Activated CD4-positive, alpha-beta T cell treated with anti-CD3 and anti-CD28 coated beads for 48 hours (primary cell): ENCODE measurements at places on chromosomes 12 and 14.

DNA sequence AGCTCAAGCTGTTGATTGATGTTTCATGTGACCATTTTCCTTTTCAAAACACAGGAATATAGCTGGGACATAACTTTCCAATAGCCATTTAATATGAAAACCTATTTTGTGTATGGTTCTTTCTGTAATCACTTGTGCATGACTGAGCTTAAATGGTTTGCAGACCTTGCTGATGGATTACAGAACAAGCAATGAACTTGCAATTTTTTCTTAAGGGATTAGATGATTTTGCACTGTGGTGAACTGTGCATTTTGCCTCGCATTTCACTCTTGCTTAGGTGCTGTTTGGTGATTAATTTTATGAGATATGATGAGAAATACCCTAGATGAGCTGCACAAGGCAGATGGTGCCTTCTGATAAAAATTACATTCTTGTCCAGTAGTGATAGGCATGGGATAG, 419.0 kb upstream of the FBXO33 start:
- no peak for DNase-seq

GRCh38 chr12:66942741-66943465, 264.0 kb upstream of the GRIP1 start:
- no peak for DNase-seq

DNA sequence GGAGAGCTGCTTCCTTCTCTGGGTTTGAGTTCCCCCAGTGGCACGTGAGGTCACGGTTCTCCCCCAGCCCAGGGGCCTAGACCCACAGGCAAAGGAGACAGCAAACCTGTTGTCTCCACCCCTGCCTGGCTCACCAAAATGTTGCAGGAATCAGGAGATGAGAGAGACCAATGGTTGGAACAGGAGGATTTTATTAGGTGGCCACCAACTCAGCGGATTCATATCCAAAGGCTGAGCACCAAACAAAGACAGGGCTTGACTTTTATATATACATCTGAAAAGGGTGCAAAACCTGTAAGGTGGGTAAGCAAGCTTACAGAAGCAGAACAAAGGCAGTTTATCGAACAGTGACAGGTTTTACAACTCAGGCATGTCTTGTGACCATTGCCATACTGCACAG, 9.2 kb upstream of the ADAM21 start:
- no peak for DNase-seq

DNA sequence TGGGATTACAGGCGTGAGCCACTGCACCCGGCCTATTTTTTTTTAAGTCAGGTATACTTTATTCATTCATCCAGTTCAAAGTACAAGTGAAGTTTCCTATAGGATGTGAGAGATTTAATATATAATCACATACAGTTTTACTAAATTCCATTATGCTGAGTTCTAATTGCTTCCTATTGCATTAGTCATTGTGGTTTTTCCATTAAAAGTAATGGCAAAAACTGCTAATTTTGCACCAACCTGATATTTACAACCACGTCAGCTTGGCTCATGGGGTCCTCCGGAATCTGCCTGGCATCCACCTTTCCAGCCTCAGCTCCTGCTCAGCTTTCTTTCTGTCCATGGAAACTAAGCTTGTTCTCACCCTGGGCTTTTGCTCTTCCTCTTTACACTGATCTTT, 67.0 kb upstream of the CSRP2 start:
- no peak for DNase-seq

DNA sequence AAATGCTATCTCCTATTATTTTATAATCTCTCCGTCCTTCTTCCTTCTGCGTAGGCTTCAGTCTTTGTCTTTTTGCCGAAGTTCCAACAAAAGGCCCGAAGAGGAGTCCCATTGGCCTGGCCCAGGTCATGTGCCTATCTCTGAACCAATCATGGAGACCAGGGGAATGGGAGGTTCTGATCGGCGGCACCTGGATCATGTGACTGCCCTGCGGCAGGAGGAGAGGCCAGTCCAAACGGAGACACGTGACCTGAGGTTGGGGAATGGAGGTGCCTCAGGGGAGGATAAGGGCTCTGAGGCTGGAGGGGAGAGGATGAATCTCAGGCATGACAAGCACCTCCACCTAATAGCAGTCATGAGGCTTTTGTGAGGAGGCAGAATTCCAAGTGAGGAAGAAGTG, 86.0 kb downstream of the AACS start:
- DNase-seq = no peak

GRCh38 chr12:30930238-30930637, 3.7 kb downstream of the TSPAN11 start:
- no peak for DNase-seq

GRCh38 chr14:37369425-37369824, 171.7 kb downstream of the MIPOL1 start:
- DNase-seq = no peak

DNA sequence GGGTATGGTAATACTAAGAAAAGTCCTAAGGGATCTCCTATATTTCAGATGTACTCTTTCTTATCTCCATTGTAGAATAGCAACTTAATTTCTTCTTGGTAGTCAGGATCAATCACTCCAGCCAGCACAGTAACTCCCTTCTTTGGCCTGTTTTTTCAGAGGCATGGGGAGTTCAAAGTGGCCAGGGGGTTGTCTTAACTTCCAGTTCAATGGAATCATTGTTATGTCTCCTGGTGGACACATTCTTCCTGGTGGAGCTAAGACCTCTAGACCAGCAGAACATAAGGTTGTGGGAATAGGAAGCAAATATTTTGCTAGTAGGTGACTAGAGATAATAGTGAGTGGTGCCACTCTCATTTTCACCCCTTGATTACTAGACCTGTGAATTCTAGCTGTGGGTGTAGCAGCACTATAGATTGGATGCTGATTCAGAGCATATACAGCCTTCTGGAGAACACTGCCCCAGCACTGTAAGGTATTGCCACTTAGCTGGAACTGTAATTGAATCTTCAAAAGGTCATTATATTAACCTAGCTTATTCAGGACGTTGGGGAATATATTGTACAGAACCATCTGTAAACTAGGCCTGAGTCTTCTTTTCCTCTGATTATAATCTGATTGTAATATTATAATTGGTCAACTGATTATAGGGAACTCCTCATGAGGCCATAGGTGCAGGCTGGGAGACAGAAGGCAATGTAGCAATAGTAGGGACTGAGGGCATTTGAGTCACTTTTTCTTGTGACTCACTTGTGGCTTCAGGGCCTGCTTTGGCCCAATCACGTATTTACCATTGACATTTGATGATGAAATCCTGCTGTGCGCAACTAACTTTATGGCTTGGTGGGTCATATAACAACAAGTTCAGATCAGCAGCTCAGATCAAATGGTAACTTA, 60.2 kb upstream of the ATP2B1 start:
- DNase-seq = peak; percentile 36

DNA sequence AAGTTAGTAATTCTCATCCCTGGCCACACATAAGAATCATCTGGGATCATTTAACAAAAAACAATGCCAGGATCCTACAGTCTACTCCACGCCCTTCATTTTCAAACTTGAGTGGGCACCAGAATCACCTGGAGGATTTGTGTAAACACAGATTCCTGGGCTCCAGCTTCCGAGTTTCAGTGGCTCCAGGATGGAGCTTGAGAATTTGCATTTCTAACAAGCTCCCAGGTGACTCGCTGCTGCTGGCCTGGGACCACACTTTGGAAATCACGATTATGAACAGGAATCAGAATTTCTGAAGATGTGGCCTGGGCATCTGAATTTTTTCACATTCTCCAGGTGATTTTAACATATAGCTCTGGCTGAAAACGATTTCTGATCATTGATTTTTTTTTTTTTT, 234.8 kb downstream of the CACNA1C start:
- DNase-seq = no peak

- no peak for DNase-seq
Observed at GRCh38 chr12:77940011-77940423, 109.3 kb downstream of the NAV3 start.

DNA sequence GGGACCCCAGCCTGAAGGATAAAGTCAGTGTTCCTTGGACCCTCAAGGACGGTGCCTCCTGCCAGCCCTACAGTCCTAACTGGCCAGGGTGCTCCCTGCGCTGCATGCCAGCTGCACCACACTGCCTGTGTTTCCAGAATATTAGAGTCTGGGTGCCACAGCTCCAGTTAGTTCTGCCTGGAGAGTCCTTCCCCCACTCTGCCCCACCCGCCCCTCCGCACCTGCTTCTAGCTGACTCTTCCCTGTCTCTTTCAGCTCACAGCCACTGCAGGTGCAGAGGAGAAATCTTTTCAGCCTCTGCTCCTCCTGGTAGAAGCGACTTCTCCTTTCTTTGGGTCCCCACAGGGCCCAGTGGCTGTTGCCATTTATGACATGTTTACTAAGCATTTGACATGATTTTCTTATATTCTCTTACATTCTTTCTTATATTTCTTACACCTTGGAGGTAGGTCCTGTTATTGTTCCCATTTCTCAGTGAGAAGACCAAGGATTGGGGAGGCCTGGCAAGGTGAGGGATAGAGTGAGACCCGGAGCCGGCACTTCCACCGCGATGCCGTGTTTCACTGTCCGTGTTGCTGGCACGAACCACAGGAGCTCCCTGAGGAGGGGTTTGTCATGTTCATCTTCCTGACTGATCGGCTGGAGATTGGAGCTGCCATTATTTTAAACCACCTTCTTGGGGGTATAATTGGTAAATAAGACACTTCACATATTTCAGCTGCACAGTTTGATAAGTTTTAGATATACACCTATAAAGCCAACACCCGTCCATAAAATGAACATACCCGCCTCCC, 29.4 kb downstream of the SYNE3 start:
- no peak for DNase-seq

- no peak for DNase-seq
Observed at GRCh38 chr12:4506870-4507269, 31.8 kb upstream of the RAD51AP1 start.

DNA sequence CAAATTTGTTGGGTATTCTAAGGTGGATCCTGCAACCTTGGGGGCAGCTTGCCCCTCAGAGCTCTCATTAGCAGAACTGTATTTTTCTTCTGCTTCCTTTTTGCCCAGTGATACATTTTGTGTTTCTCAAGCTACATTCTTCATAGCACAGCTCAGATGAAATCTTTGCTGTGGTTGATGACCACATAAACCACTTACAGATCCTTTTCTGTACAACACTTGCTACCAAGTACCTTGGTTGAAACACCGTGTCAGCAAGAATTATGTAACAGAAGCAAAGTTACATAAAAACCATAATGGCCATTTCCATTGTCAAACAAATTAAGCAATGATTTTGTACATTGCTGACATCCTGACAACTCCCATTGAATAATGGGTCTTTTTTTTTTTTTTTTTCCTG, 9.7 kb upstream of the PLBD1 start:
- DNase-seq = no peak

DNA sequence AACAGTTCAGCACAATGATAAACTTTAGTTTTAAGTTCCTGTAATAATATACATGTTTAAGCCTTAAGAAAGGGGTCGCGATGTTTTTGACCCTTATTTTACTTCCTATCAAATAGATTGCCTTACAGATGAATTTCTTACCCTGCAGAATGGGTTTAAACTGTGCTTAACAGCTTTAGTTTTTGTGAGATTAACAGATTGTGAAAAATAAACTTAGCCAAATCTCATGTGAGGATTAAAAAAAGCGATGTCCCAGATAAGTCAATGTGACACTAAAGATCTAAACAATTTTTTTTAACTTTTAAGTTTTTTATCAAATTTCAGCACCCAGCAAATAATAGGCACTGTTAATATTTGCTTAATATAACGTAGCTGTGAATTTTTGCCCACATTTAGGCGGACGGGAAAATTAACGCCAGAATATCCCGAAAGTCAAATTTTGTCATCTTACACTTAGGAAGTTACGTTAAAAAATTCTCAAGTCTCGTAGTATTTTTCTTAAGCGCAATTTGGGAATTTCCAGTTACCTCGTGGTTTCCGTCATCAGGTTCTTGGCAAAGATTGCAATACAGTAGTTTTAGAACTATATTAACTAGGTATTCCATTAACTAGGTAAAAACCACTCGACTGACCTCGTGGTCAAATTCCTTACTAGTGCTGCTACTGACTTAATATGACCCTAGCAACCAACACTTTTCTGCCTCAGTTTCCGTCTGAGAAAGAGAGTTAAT, 1.2 kb downstream of the HNRNPC start:
- DNase-seq = no peak

DNA sequence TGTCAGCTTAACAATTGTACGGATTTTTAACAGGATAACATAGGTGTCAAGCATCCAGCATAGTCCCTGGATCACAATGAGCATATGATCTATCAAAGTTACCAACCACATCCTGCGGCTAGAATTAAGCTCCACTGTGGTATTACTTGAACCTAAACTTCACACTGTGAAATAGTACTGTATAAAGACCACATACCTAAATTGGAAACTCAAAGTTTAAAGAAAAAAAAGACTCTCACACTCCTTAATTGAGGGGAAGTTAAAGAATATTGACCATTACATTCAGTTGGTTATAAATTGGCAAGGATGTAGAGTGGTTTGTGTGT, 133.0 kb upstream of the PZP start:
- DNase-seq = no peak

DNA sequence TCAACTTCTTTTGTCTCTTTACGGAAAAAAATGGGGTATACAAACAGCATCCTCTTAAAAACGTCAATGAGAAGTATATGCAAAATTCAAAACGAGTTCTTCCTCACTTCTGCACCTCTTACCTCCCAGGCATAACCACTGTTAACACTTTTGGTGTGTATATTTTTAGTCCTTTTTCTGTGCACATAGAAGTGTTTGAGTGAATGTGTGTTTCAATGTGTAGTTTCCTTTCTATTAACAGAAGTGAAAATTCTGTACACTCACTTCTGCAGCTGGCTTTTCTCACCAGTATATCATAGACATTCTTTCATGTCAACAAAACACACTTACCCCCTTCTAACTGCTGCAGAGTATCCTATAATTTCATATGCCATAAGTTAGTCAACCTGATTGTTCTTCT, 5.4 kb downstream of the UBR7 start:
- DNase-seq = no peak

DNA sequence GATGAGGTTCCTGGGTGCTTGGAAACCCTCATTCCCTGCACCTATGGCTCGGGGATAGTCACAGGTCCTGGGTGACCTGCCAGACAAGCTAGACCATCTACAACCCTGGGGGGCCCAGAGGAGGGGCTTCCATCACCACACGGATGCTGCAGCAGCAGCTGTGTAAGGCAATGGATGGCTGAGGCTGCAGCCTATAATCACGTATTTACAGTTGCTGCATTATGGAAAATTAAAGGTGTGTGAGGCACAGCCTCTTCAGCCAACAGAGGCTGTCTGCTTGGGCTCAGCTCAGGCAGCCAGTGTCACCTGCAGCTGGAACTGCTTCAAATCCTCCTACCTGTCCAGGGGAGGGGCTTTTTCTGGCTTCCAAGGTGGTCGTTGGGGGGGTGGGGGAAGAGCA, 268.1 kb downstream of the CACNA1C start:
- DNase-seq = no peak
